ENCODE measurements at places on chromosomes 4 and X.

DNA sequence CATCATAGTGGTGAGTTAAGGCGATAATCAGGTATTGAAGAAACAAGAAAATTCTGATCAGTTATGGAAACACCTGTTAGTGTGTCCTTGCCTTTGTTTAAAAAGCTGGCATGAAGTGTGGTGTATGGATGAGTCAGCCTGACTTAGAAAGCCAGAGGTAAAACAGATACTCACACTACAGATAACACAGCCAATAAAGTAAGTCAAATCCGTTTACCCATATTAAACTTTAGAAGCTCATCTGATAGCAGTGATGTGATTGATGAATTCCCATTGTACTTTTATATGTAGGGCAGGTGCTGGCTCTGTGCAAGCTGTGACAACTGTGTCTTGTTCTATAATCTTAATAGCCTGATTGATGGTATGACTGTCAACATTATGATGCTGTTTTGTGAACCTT, 1392.7 kb upstream of the IGFBP7 start:
- DNase-seq, result no peak

DNA sequence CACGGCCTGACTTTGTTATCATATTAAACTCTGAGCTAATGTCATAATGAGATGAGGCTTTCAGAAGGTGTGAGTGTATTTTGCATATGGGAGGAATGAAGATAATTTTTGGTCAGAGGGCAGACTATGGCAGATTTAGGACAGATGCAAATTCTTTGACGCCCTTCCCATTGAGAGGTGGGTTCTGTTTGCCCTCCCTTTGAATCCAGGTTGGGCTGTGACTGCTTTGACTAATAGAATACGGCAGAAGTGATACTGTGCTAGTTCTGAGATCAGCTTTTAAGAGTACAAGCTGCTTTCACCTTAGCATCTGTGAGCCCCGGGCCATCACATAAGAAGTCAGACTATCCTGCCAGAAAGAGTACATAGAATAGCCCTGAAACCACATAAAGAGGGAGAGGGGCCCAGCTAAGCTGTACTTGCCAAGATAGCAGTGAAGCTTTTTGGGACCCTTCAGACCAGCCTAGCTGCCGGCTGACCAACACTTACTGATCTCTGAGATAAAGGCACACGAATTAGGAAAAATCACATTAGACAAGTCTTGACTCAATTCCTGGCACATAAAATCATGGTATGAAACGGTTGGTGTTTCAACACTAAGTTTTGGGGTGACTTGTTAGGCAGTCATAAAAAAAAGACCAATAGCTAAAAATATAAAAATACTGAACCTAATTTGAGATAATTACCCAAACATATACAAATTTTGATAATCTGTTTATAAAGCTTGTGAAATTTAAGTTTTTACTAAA, 166.7 kb upstream of the SH3RF1 start:
- DNase-seq, result no peak

DNA sequence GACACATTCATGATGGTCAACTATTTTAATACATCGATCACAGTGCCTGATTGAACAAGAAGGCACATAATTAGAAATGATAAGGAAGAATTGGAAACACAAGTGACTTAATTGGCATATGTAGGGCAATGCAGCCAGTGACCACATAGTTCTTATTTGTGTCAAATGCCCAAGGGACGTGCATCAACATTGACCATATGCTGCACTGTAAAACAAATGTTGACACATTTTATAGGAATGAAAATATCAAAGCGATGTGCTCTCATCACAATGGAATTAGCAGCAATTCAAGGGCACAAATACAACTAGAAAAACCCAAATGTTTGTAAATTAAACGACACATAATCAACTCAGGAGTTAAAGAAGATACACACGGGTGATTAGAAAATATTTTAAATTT, 948.3 kb upstream of the PRKX start:
- no peak for DNase-seq

- DNase-seq, result no peak
Measured at GRCh38 chr4:78552389-78553042, 946 bp downstream of the ANXA3 start.

- no peak for DNase-seq
Measured at GRCh38 chr4:8791609-8792008, 80.0 kb downstream of the HMX1 start.

- no peak for DNase-seq
Measured at GRCh38 chrX:126836186-126836585, 16.7 kb downstream of the PRR32 start.

- no peak for DNase-seq
Measured at GRCh38 chr4:61212788-61213187, 12.7 kb downstream of the ADGRL3 start.

DNA sequence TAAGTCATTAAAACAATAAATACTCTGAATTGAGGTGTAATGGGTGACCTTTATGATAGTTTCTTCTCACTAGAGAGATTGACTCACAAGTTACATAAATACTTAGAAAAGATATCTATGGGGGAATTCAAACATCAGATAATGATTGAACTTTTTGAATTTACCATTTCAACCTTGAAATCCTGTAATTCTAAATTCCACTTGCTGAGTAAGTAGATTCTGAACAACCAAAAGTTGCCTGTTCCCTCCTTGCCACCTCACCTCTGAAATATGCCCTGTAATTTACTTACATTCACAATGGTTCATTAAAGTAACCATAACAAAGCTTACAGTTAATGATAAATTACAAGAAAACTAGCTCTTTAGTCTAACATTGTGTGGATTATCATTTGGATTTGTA, 43.3 kb upstream of the SLC39A8 start:
- no peak for DNase-seq

DNA sequence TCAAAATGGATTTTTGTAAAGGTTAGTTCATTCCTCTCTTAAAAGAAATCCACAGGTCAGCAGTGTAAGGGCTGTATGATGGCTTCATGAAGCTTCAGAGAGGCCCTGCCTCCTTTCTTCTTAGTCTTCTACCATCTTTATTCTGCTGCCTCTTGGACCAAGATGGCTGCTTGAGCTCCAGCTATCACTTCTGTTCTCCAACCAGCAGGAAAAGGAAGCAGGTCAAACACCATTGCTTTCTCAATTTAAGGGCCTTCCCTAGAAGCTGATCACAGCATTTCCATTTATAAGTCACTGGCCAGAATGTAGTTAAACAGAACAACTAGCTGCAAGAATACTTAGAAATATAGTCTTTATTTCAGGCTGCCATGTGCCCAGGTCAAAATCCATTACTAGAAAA, 336.8 kb upstream of the KLF3 start:
- no peak for DNase-seq

- DNase-seq, result no peak
Measured at GRCh38 chrX:104618106-104618895, 52.3 kb downstream of the IL1RAPL2 start.

GRCh38 chr4:184460499-184461285, 13.7 kb downstream of the IRF2 start:
- no peak for DNase-seq

GRCh38 chrX:103831342-103831802, 685 bp downstream of the RAB9B start:
- DNase-seq, result no peak

DNA sequence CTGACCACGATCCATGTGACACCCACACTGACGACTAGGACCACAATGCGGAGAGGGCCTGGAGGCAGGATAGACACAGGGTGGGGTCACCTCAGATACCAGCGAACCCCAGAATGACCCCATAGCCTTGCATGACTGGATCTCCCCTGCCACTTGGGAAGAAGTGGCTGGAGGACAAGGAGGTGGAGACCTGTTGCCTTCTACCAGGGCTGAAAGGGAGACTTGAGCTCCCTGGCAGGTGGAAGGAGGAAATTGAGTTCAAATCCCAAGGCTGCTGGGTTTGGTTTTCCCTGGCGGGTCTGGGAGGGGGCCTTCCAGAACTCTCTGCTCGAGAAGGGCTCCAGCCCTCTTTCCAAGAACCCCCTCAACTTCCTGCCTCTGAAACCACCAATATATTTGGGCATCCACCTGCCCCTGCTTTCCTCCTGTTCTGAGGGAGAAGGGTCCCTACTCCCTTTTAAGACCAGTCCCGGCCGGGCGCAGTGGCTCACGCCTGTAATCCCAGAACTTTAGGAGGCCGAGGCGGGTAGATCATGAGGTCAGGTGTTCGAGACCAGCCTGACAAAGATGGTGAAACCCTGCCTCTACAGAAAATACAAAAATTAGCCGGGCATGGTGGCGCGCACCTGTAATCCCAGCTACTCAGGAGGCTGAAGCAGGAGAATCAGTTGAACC, 3.0 kb downstream of the FAM3A start:
- DNase-seq, result no peak

- DNase-seq, result peak; percentile 4
Measured at GRCh38 chrX:3320471-3321046, 25.9 kb downstream of the MXRA5 start.

- DNase-seq, result no peak
Measured at GRCh38 chrX:18065956-18066355, 154.7 kb downstream of the BEND2 start.

- no peak for DNase-seq
Measured at GRCh38 chr4:184575306-184575705, 73.9 kb downstream of the CASP3 start.

- no peak for DNase-seq
Measured at GRCh38 chr4:180832073-180832472, 1411.1 kb upstream of the TENM3 start.

Measured in IMR-90 (cell line).